ENCODE measurements at places on chromosomes 5 and 9.

GRCh38 chr5:26237489-26237888 lies 800.9 kb downstream of the CDH9 start:
- no peak for DNase-seq

DNA sequence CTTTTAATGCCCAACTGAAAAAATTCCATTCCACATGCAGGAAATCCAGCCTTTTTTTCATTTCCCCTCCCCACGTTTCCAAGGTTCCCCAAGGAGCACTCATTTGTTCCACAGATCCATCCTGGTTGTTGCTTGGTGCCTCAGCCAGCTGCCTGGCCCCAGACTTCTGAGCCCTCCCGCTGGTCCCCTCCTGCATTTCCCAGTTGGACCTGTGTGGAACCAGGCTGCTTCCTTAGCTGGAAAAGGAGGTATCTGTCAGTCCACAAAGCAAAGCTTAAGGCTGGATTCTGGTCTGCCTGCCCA lies 44.8 kb downstream of the ANGPTL2 start:
- DNase-seq = no peak

- no peak for DNase-seq
Observed at GRCh38 chr5:54823006-54823405, 162.4 kb downstream of the ESM1 start.

- DNase-seq = no peak
Observed at GRCh38 chr5:58716713-58717112, 133.8 kb downstream of the RAB3C start.

DNA sequence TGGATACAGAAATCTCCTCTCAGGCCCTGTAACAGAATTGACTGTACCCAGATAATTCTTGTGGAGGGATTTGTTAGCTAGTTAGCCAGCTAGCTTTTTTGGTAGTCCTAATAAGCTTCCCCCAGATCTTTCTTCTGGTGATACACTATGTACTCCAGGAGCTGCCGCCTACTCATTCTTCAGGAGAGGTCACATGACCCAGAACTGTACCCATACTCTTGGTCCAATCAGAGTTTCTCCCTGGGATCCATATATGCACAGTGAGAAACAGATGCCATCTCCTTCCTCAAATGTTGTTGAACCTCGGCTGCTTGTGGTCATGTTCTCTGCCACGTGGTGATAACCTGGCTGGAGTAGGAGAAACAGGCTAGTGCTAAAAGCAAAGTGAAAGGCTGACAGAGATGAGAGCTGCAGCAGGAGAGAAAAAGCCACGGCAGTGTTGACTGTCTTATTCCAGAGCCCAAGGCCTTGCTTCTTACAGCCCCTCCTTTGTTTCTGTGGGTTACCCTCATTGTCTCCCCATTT lies 123.0 kb upstream of the RFX3 start:
- DNase-seq = no peak
